ENCODE measurements at places on chromosomes 7 and 10.

- peak overlapping the region; percentile 29 for H3K4me3 ChIP-seq
- H3K4me1 ChIP-seq: no peaks in the 10 kb centered on the region
- peak; percentile 45 for DNase-seq
- H3K27me3 ChIP-seq: peaks cover 35% of the 10 kb centered on the region
- no peak overlapping the region for H3K27ac ChIP-seq
- no peaks in the 10 kb centered on the region for H3K36me3 ChIP-seq
Measured at GRCh38 chr7:128940494-128941322, 3.0 kb downstream of the IRF5 start.

DNA sequence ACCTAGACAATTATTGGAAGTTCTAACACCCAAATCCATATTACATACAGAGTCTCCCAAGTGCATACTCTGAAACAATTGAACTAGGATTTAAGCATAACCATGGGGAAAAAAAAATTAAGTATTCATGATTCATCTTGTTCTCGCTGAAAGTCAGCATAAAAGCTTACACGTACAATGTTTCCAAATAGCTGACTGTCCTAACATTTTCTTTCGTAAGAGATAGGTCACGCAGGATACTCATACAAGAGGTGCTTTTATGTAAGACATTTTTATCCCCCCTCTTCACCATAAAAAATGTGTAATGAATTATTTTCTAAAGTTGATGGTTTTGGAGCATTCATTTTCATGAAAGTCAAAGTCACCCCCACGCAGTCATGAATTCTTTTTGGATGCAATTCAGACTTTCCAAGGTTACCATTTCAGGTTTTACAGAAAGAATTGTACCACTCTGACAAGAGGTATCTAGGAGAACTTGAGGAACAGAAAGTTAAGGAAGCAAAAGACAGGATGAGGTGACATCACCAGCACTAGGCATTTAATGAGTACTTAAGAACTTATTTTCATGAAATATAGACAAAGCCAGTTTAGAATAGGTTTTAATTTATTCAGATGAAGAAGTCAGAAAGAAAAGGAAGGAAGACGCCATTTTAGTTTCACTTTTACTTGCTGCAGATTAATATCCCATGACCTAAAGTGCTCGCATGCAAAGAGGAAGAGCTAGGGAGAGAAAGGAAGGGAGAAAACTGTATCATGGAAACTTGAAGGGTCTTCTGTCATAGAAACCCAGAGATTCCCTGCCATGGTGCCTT is 55.8 kb downstream of the TMEM26 start:
- no peak for DNase-seq
- H3K4me1 ChIP-seq: peaks cover 16% of the 10 kb centered on the region
- H3K27me3 ChIP-seq: no peaks in the 10 kb centered on the region
- peak overlapping the region; percentile 3 for H3K27ac ChIP-seq
- peak overlapping the region; percentile 8 for H3K4me3 ChIP-seq

DNA sequence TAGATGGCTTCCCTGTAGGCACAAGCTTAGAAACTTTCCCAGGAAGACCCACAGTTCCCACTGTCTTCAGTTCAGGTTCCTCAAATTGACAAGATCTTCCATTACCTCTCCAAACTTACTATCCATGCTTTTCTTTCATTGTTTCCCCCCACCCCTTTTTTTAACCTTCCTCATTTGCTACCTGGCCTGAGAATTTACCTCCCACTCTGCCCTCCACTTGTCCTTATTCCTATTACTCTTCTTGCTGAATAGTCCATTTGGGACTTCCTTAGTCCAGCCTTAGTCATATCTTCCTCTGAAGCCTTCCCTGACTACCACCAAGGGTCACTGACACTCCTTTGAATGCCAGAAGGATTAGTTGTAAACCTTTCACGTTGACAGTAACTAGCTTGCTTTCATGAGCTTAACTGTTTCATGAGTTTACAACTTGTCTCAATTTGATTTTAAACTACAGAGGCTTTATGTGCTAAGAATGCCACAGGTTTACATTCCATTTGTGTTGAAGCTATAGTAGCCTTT is 1.2 kb upstream of the CALU start:
- no peak overlapping the region for H3K4me3 ChIP-seq
- no peak for DNase-seq
- H3K27ac ChIP-seq: peak overlapping the region; percentile 93

DNA sequence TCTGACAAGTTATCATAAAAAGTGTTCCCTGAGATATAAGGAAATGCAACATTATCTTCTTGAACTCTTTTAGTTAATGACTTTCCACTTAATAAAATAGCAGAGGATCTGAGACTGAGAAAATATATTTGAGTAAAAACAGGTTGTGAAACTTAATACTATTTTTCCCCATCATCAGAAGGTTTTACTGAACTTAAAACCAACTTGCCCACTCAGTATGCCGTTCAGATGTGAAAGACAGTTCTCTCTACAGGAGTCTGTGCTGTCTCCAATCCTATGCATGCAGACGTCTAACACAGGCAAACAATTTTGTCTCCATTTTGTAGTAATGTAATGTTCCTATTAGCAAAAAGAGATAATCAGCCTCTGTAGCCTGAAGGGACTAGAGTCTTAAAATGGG is 38.2 kb upstream of the CYP2C18 start:
- no peak overlapping the region for H3K4me3 ChIP-seq
- H3K27ac ChIP-seq: no peak overlapping the region
- H3K36me3 ChIP-seq: no peaks in the 10 kb centered on the region
- DNase-seq: no peak
- no peaks in the 10 kb centered on the region for H3K4me1 ChIP-seq

DNA sequence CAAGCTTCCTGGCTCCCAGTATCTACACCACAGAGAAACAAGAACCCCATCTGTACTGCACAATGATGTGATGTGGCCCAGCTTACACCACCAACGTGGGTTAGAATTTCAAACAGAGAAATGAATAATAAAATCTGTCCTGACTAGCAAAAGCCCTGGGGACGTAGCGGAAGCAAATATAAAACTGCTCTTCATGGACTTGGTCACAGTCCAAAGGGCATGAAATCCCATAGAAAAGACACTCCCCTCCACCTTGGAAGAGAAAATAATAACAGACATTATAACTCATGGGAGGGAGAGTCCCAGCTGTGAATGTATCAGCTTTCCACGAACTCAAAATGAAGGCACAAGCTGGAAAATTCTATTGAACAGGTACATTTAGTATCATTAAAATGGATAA is 205.3 kb upstream of the GALNT17 start:
- no peak overlapping the region for H3K4me3 ChIP-seq
- no peaks in the 10 kb centered on the region for H3K36me3 ChIP-seq
- no peaks in the 10 kb centered on the region for H3K4me1 ChIP-seq
- H3K27me3 ChIP-seq: no peaks in the 10 kb centered on the region
- no peak overlapping the region for H3K27ac ChIP-seq
- DNase-seq: no peak

- H3K36me3 ChIP-seq: peaks cover 60% of the 10 kb centered on the region
- no peak overlapping the region for H3K27ac ChIP-seq
- no peak for DNase-seq
- no peaks in the 10 kb centered on the region for H3K4me1 ChIP-seq
Measured at GRCh38 chr10:94260455-94260854, 102.3 kb downstream of the NOC3L start.

GRCh38 chr7:32179567-32179966 is 109.4 kb upstream of the PDE1C start:
- H3K27me3 ChIP-seq: no peaks in the 10 kb centered on the region
- no peak for DNase-seq
- H3K36me3 ChIP-seq: no peaks in the 10 kb centered on the region
- H3K27ac ChIP-seq: no peak overlapping the region

DNA sequence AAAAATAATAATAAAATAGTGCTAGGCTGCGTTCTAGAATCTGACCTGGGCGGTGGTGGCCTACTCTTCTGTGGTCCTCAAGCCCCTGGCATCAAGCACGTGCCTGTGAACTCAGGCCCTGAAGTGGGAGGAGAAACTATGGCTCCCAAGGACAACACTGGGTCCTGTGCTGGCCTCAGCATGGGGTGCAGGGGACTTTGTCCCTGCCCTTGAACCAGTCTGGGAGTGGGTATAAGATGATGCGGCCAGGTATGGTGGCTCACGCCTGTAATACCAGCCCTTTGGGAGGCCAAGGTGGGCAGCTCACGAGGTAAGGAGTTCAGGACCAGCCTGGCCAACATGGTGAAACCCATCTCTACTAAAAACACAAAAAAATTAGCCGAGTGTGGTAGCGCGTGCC is 5.5 kb downstream of the ZP3 start:
- no peaks in the 10 kb centered on the region for H3K4me1 ChIP-seq
- H3K27ac ChIP-seq: no peak overlapping the region
- H3K36me3 ChIP-seq: no peaks in the 10 kb centered on the region
- H3K4me3 ChIP-seq: no peak overlapping the region
- DNase-seq: no peak

- no peaks in the 10 kb centered on the region for H3K27me3 ChIP-seq
- no peaks in the 10 kb centered on the region for H3K36me3 ChIP-seq
- H3K27ac ChIP-seq: peak overlapping the region; percentile 89
- peaks cover 36% of the 10 kb centered on the region for H3K4me1 ChIP-seq
- H3K4me3 ChIP-seq: peak overlapping the region; percentile 90
Measured at GRCh38 chr7:87220026-87220733, 648 bp upstream of the TMEM243 start.

DNA sequence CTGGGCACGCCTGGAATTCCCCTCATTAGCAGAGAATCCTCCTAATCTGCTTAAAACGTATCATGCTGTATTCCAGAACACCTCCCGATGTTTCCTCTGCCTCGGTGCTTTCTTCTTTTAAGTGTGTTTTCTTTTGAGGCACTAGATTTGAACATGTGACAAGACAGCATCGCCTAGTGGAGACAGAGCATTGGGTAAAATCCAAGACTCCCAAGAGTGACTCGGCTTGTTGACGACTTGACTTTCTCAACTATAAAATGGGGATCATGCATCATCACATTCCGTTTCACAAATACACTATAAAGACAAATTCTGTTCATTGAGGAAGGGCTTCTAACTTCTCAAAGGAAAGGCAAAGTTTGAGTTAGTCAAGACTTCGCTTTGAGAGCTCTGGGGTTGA is 105.6 kb upstream of the RNF32 start:
- H3K27me3 ChIP-seq: no peaks in the 10 kb centered on the region
- H3K27ac ChIP-seq: no peak overlapping the region
- DNase-seq: no peak
- no peaks in the 10 kb centered on the region for H3K4me1 ChIP-seq
- no peaks in the 10 kb centered on the region for H3K36me3 ChIP-seq
- H3K4me3 ChIP-seq: no peak overlapping the region

GRCh38 chr7:134443396-134444070 is 15.4 kb downstream of the AKR1B1 start:
- H3K4me3 ChIP-seq: no peak overlapping the region
- no peak for DNase-seq
- H3K36me3 ChIP-seq: peaks cover 11% of the 10 kb centered on the region

DNA sequence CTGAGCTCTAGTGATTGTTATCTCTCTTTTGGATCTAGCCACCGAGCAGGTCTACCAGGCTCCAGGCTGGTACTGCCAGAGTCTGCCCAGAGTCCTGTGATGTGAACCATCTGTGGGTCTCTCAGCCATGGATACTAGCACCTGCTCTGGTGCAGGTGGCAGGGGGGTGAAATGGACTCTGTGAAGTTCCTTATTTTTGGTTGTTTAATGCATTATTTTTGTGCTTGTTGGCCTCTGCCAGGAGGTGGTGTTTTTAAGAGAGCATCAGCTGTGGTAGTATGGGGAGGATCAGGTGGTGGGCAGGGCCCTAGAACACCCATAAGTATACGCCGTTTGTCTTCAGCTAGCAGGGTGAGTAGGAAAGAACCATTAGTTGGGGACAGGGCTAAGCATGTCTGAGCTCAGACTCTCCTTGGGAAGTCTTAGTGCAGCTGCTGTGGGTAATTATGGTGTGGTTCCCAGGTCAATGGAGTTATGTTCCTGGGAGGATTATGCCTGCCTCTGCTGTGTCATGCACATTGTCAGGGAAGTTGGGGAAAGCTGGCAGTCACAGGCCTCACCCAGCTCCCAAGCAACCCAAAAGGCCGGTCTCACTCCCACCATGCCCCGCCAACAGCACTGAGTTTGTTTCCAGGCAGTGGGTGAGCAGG is 81.8 kb downstream of the NPSR1 start:
- no peak for DNase-seq
- no peaks in the 10 kb centered on the region for H3K27me3 ChIP-seq
- H3K36me3 ChIP-seq: no peaks in the 10 kb centered on the region
- no peak overlapping the region for H3K4me3 ChIP-seq
- no peaks in the 10 kb centered on the region for H3K4me1 ChIP-seq

DNA sequence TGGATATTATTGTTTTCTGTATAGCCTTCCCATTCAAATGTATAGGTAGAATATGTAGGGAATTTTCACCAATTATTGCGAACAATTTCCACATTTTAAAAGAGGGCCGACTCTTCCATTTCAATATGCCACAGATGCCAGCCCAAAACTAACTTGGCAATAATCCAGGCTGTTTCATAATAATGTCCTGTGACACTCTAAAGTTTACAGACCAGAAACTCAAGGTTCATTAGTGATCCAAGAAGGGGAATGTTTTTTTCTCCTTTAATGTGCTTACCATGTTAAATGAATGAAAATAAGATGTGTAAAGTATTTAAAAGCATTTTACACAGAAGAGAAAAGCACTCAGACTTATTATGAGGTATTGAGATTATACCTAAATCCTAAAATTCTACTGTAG is 63.0 kb upstream of the FAM3C start:
- H3K36me3 ChIP-seq: no peaks in the 10 kb centered on the region
- no peak overlapping the region for H3K4me3 ChIP-seq
- H3K27me3 ChIP-seq: no peaks in the 10 kb centered on the region
- no peak overlapping the region for H3K27ac ChIP-seq
- DNase-seq: no peak
- H3K4me1 ChIP-seq: no peaks in the 10 kb centered on the region

- H3K4me1 ChIP-seq: no peaks in the 10 kb centered on the region
- H3K27ac ChIP-seq: no peak overlapping the region
- no peak for DNase-seq
- no peaks in the 10 kb centered on the region for H3K36me3 ChIP-seq
Measured at GRCh38 chr7:99944497-99945070, 15.2 kb upstream of the GJC3 start.

- no peaks in the 10 kb centered on the region for H3K27me3 ChIP-seq
- H3K4me3 ChIP-seq: no peak overlapping the region
- no peak overlapping the region for H3K27ac ChIP-seq
- DNase-seq: no peak
- peaks cover 31% of the 10 kb centered on the region for H3K4me1 ChIP-seq
Measured at GRCh38 chr10:74063256-74063655, 65.3 kb downstream of the VCL start.

DNA sequence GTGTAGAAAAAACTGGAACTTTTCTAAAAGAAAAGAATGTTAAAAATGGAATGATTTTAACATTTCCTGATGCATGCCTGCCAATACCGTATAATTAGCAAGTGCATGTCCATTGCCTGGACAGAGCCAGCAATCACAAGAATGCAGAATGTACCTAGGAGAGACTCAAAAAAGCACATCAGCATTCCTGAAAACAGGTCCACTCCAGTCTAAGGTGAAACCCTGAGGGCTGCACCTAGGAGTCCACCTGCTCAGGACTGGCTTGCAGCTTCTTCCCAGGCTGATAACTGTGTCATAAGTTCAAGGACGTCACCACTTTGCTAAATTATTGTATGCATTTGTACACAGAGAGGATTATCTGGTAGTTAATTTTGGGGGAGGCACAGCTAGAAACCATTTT is 5.4 kb downstream of the CCDC201 start:
- no peaks in the 10 kb centered on the region for H3K4me1 ChIP-seq
- peaks cover 3% of the 10 kb centered on the region for H3K27me3 ChIP-seq
- DNase-seq: no peak
- H3K27ac ChIP-seq: no peak overlapping the region
